COR-L47 (cell line): ENCODE measurements at places on chromosomes 4 and X.

GRCh38 chrX:12269484-12269883 is 131.2 kb downstream of the FRMPD4 start:
- DNase-seq, result peak; percentile 11

- DNase-seq, result no peak
Measured at GRCh38 chrX:83845397-83845796, 15.5 kb upstream of the CYLC1 start.

GRCh38 chr4:114320126-114320525 is 278.5 kb upstream of the UGT8 start:
- DNase-seq, result no peak

GRCh38 chrX:67105758-67106116 is 438.1 kb upstream of the AR start:
- DNase-seq, result no peak

- DNase-seq, result no peak
Measured at GRCh38 chr4:183175631-183176232, 76.7 kb downstream of the WWC2 start.

- DNase-seq, result no peak
Measured at GRCh38 chr4:7649741-7650531, 215.2 kb upstream of the PSAPL1 start.

DNA sequence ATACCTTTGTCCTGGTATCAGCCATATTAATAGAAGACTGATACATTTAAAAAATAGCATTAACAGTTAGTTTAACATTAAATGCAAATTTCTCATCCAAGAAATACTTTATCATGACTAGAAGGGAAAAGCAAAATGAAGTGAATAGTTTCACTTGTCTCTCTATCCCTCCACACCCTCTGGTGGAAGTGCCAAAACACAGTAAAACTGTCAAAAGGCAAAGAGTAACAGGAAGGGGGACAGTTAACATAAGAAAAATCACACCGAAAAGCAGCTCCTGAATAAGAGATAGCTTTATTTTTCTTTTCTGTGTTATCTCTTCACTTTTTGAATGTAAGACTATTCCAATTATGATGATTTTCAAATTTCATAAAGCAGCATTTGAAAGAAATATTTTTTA is 187.2 kb downstream of the FBXW7 start:
- peak; percentile 28 for DNase-seq

GRCh38 chr4:101126059-101126458 is 221.3 kb downstream of the PPP3CA start:
- DNase-seq, result no peak

- no peak for DNase-seq
Measured at GRCh38 chr4:171017593-171017992, 795.6 kb upstream of the GALNTL6 start.

- DNase-seq, result no peak
Measured at GRCh38 chrX:120426599-120426998, 42.5 kb downstream of the LAMP2 start.

DNA sequence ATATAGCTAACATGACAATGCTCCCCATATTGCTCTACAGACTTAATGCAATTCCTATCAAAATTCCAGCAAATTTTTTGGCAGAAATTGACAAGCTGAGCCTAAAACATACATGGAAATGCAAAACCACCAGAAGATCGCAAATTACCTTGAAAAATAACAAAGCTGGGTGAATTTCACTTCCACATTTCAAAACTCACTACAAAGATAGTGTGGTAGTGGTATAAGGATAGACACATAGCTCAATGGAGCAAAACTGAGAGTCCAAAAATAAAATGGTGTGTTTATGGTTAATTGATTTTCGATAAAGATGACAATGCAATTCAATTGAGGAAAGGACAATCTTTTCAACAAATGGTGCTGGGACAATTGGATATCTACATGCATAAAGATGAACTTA is 65.8 kb downstream of the SLC9A7 start:
- DNase-seq, result no peak

GRCh38 chr4:12902735-12903134 is 581.4 kb downstream of the RAB28 start:
- DNase-seq, result no peak

- DNase-seq, result no peak
Measured at GRCh38 chrX:136967966-136968365, 65.8 kb downstream of the GPR101 start.

DNA sequence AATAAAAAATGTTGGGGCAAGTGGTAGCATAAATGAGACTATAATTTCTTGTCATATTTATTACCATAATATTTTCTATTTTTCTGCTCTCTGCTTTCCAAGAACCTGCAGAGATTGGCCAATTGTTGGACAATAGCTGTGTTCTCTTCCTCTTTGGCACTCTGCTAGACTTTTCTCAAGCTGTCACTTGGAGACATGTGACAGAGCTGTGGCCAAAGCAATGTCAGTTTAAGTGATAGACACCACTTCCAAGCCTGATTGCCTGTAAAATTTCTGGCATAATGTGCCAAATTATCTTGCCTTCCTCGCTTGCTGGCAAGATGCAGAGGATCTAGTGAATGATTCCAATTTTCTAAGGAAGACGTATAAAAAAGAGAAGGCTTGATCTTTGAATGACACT is 162.2 kb upstream of the NDST4 start:
- DNase-seq, result no peak

GRCh38 chrX:95290455-95290854 is 1394.2 kb upstream of the DIAPH2 start:
- no peak for DNase-seq

DNA sequence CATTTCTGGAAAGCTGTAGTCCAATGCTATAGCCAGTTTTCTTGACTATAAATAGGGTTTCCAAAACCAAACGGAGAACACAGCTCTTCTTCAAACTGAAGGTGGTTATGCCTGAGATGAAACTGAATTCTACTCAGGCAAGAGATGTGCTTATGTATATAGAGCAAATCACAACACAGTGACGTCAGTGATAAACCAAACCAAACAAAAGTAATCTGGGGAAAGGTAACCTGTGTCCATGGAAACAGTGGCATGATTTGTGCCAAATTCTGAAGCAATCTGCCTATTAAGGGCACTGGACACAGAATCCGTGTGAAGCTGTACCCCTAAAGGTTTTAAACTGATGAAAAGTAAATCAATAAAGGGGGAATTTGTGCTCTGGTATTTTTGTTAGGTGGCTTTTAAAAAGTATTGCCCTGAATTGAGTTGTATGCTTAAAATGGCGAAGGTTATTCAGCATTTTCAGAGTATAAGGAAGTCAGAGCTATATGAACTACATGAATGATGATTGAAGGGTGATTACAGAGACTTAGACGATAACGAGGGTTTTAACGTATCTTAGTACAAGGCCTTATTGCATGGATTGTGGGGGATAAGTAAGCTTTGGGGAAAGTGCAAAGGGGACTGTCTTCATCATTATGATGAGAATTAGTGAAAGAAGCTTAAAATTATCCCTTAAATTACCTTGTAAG is 38.6 kb downstream of the NPY5R start:
- DNase-seq, result no peak

- DNase-seq, result no peak
Measured at GRCh38 chr4:7899184-7899869, 40.3 kb downstream of the AFAP1 start.

- DNase-seq, result peak; percentile 50
Measured at GRCh38 chr4:152678841-152679240, 956 bp downstream of the TMEM154 start.

GRCh38 chr4:127449449-127449848 is 183.3 kb upstream of the INTU start:
- DNase-seq, result no peak

DNA sequence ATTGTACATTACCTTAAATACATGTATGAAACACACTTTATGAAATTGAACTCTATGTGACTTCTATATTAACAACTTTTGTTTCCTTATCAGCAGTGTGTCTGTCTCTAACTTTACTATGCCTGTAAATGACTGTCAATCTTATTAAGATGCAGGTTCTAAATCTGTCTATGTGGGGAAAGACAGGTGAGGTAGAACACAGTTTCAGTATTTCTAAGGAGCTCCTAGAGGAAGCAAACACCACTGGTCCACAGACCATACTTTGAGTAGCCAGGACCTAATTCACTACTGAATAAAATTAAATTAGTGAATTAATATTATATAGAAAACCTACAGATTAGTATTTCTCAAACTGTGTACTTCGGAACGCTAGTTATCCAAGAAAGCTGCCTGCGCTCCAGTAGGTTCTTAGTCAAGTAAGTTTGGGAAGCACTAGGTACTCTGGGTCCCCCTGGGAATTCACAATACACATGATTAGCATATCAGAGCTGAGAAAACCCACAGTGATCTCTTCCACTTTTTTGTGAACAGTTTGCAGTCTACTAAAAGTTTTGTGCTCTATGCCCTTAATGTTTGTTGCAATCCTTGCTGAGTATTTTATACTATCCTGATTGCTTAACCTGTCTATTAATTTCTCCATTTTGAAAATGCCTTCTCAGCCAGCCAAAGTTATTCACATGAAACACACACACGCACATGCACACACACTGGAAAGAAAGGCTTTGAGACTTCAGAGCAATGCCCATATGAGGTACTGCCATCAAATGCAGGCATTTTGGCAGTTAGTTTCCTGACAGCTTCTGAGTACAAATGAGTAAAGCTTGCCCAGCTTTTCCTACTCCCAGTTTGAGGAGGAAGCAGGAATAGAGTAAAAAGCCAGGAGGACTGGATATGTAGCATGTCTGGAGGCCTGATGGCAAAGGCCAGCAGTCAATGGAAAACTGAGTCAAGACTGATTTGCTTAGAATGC is 133.6 kb upstream of the CPEB2 start:
- DNase-seq, result no peak

DNA sequence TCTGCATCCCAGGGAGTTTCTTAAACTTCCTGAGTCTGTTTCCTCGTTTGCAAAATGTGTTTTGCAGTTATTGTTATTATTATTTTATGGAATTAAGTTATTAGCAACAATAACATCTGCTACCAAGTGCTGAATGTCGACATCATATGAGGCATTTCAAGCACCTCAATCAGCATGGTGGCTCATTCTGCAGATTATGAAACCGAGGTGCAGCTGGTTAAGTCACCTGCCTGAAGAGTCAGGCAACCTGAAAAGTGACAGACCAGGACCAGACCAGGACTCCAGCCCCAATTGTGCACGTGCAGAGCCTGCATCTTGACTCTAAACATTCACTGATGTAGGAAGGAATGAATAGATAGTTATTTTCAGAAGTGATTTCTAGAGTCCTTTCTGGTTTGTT is 99.8 kb downstream of the AFAP1 start:
- DNase-seq, result no peak

DNA sequence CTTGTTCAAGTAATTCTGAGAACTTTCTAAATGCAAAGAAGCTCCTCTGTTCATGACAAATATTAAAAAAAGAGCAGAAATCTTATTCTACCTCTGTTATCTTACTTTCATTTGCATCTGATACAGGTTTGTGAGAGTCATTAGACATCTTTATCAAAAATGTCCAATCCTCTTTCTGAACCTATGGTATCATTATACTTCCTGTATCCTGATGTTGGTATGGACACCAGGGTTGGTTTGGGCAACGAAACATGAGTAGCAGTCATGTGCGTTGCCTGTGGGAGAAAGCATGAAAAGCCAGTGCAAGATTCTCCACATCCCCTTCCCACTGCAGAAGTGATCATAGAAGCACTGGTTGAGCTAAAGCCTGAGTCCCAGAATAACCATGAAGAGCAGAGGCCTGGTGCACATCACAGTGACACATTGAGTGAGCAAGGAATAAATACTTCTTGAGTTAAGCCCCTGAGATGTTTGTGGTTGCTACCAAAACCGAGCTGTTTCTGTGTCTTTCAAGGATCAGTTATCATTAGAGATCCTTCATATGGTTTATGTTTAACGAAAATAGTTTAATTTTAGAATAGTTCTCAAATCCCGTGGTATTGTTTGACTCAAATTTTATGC is 197.2 kb downstream of the BANK1 start:
- DNase-seq, result no peak

DNA sequence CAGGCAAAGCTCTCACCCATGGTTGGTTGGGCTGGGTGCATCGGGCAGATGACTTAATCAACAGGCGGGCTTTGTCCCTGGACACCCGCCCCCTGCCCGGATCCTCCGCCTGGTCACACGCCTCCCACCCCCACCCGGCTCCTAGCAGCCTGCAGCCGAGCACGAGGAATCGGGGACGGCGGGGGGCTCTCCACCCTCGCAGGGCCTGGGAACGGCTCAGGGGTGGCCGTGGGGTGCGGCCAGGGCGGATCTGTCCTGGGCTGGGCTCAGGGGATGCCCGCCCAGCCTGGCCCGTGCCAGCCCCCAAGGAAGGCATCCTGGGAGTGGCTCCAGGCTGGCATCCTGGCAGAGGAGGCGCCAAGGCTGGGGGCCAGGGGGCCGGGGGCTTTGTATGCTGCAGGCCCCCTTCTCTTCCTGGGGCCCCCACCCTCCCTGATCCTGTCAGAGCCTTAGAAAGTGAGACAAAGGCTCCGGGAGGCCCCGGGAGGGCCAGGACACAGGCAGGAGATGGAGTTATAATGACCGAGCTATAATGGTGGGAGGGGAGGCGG is 32.5 kb upstream of the FGFR3 start:
- no peak for DNase-seq

- no peak for DNase-seq
Measured at GRCh38 chr4:336893-337142, 796 bp upstream of the ZNF141 start.

DNA sequence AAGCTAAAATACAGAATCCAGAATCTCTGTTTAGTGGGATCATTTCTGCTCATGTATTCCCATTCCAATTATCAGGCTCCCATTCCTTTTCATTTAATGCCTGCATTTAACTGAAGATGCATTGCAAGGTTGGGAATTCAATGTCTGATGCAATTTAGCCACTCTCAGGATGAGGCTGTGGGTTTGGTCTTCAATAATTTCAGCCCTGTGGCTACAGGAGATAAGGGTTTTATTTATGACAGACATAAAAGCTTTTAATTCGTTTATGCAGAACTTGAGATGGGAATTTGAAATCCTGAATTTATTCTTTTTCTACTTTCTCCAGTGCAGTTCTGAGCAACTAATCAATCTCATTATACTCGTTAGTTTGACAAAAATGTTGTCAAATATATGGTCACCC is 1225.9 kb downstream of the PCDH18 start:
- DNase-seq, result no peak

DNA sequence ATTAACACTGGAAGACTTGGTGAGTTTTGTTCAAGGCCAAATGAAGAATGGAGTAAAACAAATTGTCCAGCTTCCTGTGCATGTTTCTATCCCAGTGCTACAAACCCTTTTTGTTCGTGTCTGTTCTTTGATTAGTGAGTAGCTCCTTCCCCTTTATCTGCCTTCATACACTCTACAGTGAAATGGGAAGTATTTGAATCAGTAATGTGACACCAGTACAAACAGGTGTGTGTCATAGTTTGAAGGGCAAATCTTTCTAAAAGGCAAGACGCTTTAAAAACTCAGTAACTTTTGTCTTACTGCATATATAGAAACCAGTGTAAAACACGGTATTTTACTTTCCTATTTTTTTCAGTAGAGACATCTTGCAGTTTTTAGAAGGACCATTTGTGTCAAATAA is 5.9 kb downstream of the ARHGEF38 start:
- no peak for DNase-seq

- no peak for DNase-seq
Measured at GRCh38 chrX:115709039-115709438, 148.1 kb downstream of the PLS3 start.
